ENCODE measurements at places on chromosomes 1 and 21. TPM values are rescaled to one million over a fixed set of nuclear protein-coding genes. Genes with fewer than 3 reads are reported as not detected.

C1QC gene
- not detected for total RNA-seq

GRCh38 chr1:46520063-46520911 is 30.7 kb downstream of the DMBX1 start:
- no peak for DNase-seq

GRCh38 chr1:153552335-153552734 is 3.3 kb upstream of the S100A3 start:
- no peak for DNase-seq

DNA sequence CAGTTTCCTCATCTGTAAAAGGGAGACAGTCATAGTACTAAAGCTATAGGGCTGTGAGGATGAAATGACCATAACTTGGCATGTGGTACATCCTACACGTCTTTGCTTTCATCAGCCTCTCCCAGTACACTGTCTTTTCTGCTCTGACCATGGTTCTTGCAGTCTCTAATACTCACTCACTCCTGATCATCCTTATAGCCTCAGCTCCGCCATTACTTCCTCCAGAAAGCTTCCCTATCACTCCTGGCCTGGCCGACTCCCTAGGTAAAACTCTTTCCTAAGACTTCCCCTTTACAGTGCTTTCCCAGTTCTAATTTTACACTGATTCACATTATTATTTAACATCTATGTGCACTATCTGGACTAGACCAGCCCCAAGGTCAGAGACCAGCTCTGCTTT is 5.0 kb upstream of the MRPL24 start:
- no peak for DNase-seq

GRCh38 chr1:216723274-216723780 is at the start of gene ESRRG:
ESRRG (minus strand) TSS chr1:216723429; CDS start chr1:216723299, 130 bp downstream.
- no peak for DNase-seq

GRCh38 chr1:7555391-7556185 is 215.5 kb upstream of the VAMP3 start:
- no peak for DNase-seq

MAP1LC3C gene
- not detected for total RNA-seq

DNA sequence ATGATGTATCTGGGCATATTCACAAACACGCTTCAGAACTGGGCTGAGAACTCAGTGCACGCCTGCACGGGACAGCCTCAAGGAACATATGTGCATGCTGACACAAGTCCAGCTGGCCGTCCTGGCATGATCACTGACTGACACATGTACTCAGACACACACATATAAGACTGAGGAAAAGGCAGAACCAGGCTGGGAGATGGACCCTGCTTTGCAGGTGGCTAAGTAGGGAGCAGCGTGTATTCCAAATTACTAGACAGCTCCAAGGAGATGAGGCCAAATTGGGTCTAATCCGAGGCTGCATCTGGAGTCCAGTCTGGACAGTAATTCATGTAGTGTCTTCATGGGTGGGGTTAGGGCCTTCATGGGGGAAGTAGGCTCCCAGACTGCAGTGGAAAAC is 41.4 kb upstream of the GJB5 start:
- DNase-seq, result no peak

HAO2 gene
- not detected for total RNA-seq

DNA sequence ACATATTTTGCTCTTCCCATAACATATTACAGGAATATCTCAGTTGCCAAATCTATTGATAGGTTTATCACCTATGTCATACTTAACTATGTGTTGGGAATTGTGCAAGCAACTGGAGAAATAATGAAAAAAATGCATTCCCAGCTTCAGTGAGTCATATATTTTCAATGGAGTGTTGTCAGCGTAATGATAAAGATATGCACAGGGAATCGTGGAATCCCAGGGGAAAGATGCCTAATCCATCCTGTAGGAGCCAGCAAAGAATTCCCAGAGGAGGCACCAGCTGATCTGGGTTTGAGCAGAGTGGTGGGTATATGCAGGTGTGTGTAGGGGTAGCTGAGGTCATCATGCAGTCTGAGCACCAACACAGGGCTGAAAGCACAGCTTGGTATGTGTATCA is 213.3 kb upstream of the DAB1 start:
- no peak for DNase-seq

SPRR2A gene
- not detected for total RNA-seq
